ENCODE measurements at places on chromosomes 6 and 20. TPM values are rescaled to one million over a fixed set of nuclear protein-coding genes. Genes with fewer than 3 reads are reported as not detected.

- H3K4me1 ChIP-seq = peaks cover 98% of the 10 kb centered on the region
- no peak overlapping the region for H3K4me3 ChIP-seq
- no peak for DNase-seq
Measured at GRCh38 chr6:53528107-53528506, 16.8 kb downstream of the GCLC start.

Gene TINAG
- total RNA-seq = not detected

DNA sequence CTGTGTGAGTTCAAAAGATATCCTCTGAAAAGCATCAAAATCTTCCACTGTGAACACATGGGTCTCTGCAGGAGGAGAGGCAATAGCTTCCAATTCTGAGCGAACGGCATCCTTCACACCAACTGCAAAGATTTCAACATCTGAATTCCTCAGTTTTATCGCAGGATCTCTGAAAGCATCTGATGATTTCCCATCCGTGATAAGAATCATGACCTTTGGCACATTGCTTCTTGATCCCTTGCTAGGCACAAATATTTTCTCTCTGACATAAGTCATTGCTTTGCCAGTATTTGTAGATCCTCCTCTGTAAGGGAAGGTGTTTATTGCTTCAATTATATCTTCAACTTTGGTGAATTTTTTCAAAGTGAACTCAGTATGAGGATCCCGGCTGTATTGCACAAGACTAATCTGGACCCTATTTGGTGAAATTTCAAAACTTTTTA is 22.7 kb downstream of the COL12A1 start:
- peak overlapping the region; percentile 48 for H3K27ac ChIP-seq
- no peaks in the 10 kb centered on the region for H3K27me3 ChIP-seq
- DNase-seq = no peak
- no peak overlapping the region for H3K4me3 ChIP-seq
- peaks cover 63% of the 10 kb centered on the region for H3K36me3 ChIP-seq

GRCh38 chr6:5937169-5937909 is 69.4 kb downstream of the NRN1 start:
- H3K4me1 ChIP-seq = no peaks in the 10 kb centered on the region
- H3K27me3 ChIP-seq = no peaks in the 10 kb centered on the region
- no peak for DNase-seq
- no peaks in the 10 kb centered on the region for H3K36me3 ChIP-seq

Gene PLA2G7
- 0.26 TPM for total RNA-seq

DNA sequence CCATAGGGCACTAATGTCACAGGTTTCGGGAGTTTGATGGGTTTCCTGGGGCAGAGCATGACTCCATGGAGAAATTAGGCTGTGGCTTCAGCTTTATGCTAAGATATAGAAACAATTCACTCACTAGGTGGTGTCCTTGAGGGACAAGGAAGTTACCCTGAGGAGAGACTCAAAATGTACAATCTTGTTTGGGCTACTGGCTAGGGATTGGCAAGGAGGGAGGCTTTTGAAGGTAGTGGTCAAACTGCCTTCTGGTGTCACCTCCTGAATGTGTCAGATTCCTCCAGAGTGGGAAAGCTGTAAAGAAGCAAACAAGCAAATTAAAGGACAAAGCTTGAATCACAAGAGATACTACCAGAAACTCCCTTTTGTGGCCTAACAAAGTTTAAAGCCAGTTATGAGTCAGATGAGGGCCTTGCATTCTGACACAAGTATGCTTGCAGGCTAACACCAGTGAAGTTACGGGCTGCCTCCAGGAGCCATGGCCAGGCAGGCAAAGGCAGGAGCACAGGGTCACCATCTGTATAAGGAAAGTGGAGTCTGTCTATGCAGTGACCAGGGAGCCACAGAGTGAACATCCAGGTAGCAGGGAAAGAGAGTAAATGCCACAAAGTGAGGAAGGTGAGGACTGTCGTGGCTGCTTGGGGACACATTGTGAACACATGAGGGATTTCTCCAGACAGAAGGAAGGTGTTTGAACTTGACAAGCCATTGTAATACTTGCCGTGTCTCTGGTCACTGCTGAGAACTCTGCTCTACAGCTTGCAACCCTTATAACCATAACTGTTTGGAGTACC is 107.7 kb upstream of the DTNBP1 start:
- no peaks in the 10 kb centered on the region for H3K27me3 ChIP-seq
- peaks cover 6% of the 10 kb centered on the region for H3K4me1 ChIP-seq
- no peak overlapping the region for H3K27ac ChIP-seq
- no peak for DNase-seq
- no peak overlapping the region for H3K4me3 ChIP-seq

Gene PAK5
- 0.17 TPM for total RNA-seq

Gene PTCHD4
- 1.2 TPM for total RNA-seq

DNA sequence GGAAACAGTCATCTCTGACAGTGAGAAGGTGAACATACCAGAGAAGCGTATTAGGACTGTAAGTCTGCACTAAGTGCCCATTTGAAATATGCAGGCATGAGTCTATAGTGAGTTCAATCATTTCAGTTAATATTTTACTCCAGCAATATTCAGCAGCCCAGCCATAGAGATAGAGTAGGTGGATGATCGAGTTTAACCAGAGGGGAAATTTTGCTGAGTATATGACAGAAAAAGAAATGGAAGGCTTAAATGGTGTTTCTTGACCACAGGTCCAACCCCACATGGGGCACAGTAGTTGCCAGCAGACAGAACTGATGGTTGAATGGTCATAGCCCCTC is 39.8 kb downstream of the KIF6 start:
- DNase-seq = no peak
- no peaks in the 10 kb centered on the region for H3K27me3 ChIP-seq
- H3K27ac ChIP-seq = peak overlapping the region; percentile 7

Gene DNAH8
- not detected for total RNA-seq

GRCh38 chr6:158558415-158559306 is 1.2 kb upstream of the TMEM181 start:
- no peaks in the 10 kb centered on the region for H3K27me3 ChIP-seq
- no peaks in the 10 kb centered on the region for H3K36me3 ChIP-seq
- DNase-seq = no peak
- H3K4me3 ChIP-seq = no peak overlapping the region
- no peak overlapping the region for H3K27ac ChIP-seq
- peaks cover 21% of the 10 kb centered on the region for H3K4me1 ChIP-seq

Gene GGTLC1
- total RNA-seq = not detected

DNA sequence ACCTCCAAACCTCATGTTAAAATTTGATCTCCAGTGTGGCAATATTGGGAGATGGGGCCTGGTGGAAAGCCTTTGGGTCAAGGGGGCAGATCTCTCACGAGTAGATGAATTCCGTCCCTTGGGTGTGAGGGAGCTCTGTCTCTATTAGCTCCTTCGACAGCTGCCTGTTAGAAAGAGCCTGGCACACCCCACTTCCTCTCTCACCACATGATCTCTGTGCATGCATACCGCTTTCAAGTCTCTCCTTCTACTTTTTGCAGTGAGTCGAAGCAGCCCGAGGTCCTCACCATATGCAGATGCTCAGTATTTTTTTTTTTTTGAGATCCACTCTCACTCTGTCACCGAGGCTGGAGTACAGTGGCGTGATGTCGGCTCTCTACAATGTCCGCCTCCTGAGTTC is 176.9 kb downstream of the SYNDIG1 start:
- peaks cover 10% of the 10 kb centered on the region for H3K27me3 ChIP-seq
- no peak overlapping the region for H3K27ac ChIP-seq
- no peak for DNase-seq
- H3K36me3 ChIP-seq = no peaks in the 10 kb centered on the region
- H3K4me1 ChIP-seq = no peaks in the 10 kb centered on the region

DNA sequence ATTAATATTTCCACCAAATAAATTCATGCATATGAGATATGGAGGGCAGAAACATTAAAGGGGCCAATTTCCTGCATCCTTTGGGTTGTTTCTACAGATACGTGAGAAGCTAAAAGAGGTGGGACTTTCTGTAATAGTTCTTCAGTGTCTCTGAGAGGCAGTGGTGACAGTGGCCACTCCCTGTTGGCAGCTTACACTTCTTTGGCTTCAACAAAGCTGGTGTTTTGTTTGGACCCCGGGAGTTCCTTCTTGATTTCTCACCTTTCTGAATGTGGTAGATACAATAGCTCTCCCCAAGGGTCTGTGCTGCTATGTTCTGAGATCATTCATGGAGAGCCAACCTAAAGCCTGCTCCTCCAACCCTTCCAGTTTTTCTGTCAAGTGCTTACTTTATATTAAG is 7.8 kb downstream of the PLCB1 start:
- DNase-seq = no peak
- no peak overlapping the region for H3K27ac ChIP-seq
- H3K4me1 ChIP-seq = peaks cover 66% of the 10 kb centered on the region
- no peaks in the 10 kb centered on the region for H3K27me3 ChIP-seq

DNA sequence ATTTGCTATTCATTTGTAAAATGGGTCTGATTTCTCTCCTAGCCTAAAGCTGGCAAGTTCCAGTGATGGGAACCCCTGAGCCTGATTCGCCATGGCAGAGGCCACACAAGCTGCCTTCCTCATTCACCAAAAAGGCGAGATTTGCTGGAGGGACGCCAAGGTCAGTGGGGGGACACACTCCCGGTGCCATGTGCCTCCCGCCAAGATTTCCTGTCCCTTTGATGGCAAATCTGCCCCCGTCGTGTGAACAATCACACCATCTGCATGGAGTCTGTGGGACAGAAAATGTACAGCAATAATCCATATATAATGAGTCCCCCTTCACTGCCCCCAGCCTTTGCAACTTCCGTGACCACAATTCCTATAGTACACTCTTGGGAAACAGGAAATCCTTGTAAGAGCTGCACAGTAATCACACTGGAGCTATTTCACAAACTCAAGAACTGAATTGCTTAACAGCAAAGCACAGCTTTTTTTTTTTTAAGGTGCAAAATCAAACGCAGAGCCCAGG is 15.7 kb upstream of the IGF2R start:
- H3K27ac ChIP-seq = peak overlapping the region; percentile 32
- no peak for DNase-seq
- H3K27me3 ChIP-seq = no peaks in the 10 kb centered on the region
- peaks cover 9% of the 10 kb centered on the region for H3K4me1 ChIP-seq
- no peak overlapping the region for H3K4me3 ChIP-seq

DNA sequence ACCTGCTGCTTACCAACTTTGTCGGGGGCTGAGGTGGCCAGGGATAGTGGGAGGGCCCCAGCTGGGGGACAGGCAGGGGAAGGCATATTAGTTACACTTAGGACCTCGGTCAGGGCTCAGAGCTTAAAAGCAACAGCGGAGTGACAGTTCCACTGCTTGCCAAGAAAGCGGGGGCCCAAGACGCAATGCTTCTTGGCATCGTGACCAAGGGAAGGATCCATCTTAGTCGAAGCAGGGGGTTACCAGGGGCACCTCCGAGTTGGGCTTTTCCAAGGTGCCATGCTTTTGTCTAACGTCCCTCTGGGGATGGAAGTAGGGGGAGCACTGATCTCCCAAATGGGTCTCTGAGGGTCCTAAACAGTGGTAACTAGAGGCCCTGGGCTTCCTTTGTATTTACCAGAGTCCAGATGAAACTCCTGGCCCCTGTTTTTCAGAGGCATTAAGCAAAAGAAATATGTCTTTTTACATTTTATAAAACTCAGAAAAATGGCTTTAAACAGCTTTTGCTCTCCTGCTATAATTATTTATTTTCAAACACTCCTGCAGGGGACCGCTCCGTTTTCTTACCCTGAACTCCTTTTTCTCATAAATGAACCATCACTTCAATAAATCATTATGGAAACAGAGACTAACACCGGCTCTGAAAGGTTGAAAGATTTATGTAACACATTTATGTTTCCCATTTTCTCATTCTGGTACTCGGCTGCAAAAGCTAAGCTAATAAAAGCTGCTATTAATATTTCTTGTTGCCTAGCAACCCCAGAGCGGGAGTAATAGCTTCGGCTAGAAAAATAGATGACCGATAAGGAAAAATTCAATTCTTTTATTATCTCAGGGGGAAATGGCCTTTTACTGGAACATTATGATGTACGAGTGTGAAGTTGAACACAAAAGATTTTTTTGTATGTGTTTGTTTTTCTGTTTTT is 100.4 kb downstream of the TOX2 start:
- no peaks in the 10 kb centered on the region for H3K27me3 ChIP-seq
- H3K27ac ChIP-seq = peak overlapping the region; percentile 89
- H3K36me3 ChIP-seq = no peaks in the 10 kb centered on the region
- H3K4me3 ChIP-seq = no peak overlapping the region
- peaks cover 61% of the 10 kb centered on the region for H3K4me1 ChIP-seq

DNA sequence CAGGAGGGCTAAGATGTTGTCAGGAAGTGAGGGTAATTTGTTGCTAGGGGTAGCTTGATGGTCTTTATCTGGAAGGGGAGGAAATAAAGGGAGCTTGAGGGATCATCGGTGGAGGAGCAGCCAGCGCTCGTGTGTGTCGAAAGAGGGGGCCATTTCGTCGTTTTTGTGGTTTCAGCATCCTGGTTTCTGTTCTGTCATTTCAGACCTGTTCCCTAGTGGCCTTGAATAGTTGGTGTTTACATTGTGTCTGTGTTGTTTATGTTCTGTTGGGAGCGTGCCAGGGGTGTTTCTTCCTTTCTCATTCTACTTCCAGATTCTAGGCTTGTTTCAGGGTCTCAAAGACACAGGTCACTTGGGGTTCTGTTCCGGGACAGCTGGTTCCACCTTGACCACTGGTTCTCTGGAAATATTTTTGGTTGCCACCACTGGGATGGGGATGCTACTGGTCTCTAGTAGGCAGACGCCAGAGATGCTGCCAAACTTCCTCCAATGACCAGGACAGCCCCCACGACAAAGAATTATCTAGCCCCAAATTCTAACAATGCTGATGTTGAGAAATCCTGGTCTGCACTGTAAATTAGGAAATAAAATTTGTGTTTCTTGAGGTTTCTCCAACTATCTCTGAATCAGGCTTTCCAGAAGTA is 113.9 kb upstream of the NAA20 start:
- no peak for DNase-seq
- H3K4me1 ChIP-seq = peaks cover 20% of the 10 kb centered on the region
- H3K4me3 ChIP-seq = no peak overlapping the region
- no peak overlapping the region for H3K27ac ChIP-seq
- peaks cover 3% of the 10 kb centered on the region for H3K36me3 ChIP-seq

GRCh38 chr6:49732781-49733180 is 11.4 kb downstream of the CRISP3 start:
- no peak for DNase-seq
- no peaks in the 10 kb centered on the region for H3K4me1 ChIP-seq

Gene TFEB
- 46.7 TPM for total RNA-seq

DNA sequence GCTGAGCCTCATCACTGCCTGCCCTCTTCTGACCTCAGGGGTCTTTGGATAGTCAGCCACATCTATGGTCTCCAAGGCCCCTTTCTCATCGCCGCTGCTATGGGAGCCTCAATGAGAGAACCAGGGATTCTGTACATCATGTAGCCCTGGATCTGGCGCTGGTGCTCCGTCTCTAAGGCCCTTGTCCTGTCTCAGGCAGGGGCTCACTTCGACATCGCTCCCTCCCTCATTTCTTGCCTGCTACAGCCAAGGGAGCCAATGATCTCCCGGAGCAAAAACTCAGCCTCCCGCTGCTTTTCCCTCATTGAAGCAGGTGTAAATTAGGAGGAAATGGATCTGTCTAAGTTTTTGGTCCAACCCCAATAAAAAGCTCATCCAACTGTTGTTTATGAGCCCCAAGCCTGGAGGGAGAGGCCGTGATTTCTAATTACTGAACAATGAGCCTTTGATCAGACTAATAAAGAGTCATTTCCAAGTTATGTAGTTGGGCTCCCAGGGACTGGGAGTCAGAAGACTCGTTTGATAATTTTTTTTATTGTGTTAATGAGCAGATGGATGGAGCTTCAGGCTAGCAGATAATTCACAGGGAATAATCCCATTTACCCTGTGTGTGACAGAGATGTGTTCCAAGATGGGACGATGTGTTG is 30.9 kb downstream of the LBP start:
- DNase-seq = no peak
- no peak overlapping the region for H3K27ac ChIP-seq
- no peaks in the 10 kb centered on the region for H3K4me1 ChIP-seq
- no peaks in the 10 kb centered on the region for H3K36me3 ChIP-seq
- no peaks in the 10 kb centered on the region for H3K27me3 ChIP-seq
- no peak overlapping the region for H3K4me3 ChIP-seq
